ENCODE measurements at places on chromosomes 3 and 15. TPM values are rescaled to one million over a fixed set of nuclear protein-coding genes. Genes with fewer than 3 reads are reported as not detected.

GRCh38 chr3:51371943-51372557 is 13.0 kb upstream of the MANF start:
- peak; percentile 85 for DNase-seq

GRCh38 chr15:59179717-59180116 is 26.9 kb upstream of the LDHAL6B start:
- DNase-seq, result no peak

Gene C3orf85
- not detected for total RNA-seq

- no peak for DNase-seq
These were observed 9.3 kb upstream of the MELTF start for GRCh38 chr3:197038679-197039462.

Gene KCNMB3
- 0.38 TPM for total RNA-seq

- DNase-seq, result no peak
These were observed 62.1 kb upstream of the ABHD2 start for GRCh38 chr15:89026167-89026566.

DNA sequence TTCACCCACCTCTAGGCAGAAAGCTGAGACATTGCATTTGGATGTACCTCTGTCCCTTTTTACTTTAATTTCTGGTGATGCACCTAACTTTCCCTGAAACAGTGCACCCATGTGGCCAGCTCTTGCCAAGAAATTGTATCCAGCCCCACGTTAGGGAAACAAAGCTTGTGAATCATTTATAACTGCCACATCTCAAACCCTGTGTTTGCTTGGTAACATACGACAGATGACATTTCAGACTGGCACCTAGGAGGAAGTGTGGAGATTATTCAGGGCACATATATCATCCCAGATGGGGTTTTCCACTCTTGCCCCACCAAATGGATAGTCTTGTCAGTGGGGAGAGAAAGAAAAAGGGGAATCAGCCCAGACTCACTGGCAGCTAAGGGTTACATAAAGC is 2.1 kb downstream of the CYB561D2 start:
- DNase-seq, result peak; percentile 66

DNA sequence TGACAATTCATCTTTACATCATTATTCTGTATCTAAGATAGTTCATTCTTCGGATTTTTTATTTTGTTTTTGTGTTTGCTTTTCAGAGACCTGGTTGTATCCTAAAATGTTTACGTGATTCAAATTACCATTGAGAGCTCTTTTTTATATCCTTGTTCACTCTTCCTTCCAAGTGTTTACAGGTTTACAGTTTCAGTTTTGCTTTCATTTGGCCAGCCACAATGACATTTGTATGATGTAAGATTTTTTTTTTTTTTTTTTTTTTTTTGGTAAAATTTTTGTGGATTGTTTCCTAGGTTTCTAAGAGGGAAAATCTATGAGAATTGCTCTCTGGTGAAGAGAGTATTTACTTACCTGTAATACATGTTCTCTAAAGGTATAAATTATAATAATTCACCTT is 55.0 kb downstream of the SETD5 start:
- peak; percentile 57 for DNase-seq

Gene MRAS
- 56.7 TPM for total RNA-seq

Gene SI
- total RNA-seq, result not detected

DNA sequence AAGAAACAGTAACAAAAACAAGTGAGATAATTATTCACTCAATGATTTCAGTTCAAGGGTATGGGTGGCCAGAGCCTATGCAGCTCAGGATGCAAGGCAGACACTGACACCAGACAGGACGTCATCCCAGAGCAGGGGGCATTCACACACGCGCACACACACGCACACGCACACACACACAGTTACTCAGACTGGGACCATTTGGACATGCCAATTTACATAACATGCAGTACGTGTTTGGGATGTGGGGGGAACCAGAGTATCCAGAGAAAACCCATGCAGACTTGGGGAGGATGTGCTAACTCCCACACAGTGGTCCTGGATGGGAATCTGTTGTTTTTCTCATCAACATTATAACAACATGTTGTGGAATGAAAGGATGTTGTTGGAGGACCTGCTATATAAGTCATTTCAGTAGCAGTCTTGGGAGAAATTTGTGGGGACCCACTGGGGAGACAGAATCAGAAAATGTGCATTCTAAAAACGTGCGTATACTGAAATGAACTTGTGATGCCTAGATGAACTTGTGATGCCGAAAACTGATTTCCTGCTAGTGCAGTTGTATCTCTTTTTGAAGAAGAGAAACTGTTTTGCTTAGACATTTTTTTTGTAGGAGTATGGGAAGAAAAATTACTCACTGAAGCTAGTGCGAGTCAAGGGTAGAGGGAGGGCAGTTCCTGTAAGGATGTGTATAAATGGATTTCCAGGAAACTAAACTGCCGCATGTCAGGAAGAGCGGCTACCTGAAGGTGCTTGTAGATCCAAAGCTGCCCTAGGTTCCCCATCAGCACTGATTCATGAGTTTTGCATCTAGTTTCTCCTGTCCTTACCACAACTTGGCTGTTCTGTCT is 25.2 kb downstream of the CD200 start:
- no peak for DNase-seq

Gene ATP8B4
- 11.4 TPM for total RNA-seq

DNA sequence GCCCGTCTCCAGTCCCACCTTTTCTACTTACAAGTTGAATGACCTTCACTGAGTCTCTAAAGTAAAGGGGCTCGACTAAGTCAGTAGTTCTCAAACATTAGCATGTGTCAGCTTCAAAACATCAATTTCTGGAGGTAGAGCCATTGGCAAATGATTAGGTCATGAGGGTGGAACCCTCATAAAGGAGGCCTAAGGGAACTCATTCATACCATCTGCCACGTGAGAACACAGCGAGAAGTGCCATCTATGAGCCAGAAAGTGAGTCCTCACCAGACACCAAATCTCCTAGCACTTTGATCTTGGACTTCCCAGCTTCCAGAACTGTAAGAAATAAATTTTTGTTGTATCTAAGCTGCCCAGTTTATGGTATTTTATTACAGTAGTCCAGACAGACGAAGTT is 129.8 kb downstream of the MEX3B start:
- DNase-seq, result no peak

Measured in GM23248 (cell line).